Stimulated activated CD4-positive, alpha-beta T cell treated with anti-CD3 and anti-CD28 coated beads, TNF-alpha, amount 100 ng/mL, for 48 hours (primary cell): ENCODE measurements at places on chromosomes 13 and 19.

DNA sequence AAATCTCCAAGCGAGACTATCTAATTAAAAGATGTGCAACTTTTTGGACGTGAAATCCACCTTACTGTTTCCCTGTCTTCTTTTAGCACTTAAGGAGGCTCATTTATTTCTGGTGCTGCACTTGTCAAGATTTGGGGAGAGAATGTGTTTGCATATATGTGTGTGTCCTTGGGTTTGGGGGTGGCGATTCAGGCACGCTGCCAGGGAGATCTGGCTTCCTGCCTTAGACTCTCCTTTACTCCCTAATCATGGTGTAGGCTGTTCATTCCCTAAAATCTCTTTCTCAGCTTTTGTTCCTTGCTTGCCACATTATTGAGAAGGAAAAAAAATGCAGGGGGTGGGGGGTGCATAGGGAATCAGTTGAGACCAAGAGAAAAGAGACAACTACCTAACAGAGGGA lies 271.2 kb downstream of the DCLK1 start:
- no peak for DNase-seq

GRCh38 chr19:19458110-19458816 lies 52.8 kb downstream of the GATAD2A start:
- DNase-seq: no peak

GRCh38 chr13:95388420-95389079 lies 87.3 kb upstream of the ABCC4 start:
- no peak for DNase-seq

- DNase-seq: no peak
Observed at GRCh38 chr19:6097911-6098310, 12.4 kb downstream of the RFX2 start.

- DNase-seq: no peak
Observed at GRCh38 chr19:10730932-10731331, 13.1 kb downstream of the DNM2 start.

GRCh38 chr19:55585658-55586339 lies 5.2 kb upstream of the ZNF579 start:
- no peak for DNase-seq

GRCh38 chr19:16062789-16063188 lies 13.5 kb upstream of the TPM4 start:
- DNase-seq: no peak

DNA sequence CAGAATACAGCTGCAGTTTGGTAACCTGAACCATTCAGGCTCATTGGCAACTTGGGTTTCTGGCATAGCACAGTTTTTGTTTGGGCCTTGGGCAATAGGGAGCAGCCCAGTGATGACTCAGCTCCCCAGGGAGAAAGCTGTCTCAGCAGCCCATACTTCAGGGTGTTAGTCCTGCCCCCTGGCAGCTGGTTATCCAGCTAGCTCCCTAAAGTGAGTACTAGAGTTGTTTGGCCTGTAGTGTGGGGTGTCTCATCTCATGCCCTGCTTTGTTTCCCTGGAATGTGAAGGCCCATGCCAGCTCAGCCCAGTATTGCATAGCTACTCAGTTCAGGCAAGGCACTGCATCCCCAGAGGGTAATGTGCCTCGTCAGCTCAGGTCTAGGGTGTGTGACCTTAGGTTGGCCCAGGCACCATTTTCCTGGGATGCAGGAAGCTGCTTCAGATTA lies 18.2 kb upstream of the ZNF543 start:
- no peak for DNase-seq
